CD4-positive, alpha-beta T cell (primary cell): ENCODE measurements at places on chromosomes 6 and 20. TPM values are rescaled to one million over a fixed set of nuclear protein-coding genes. Genes with fewer than 3 reads are reported as not detected.

DNA sequence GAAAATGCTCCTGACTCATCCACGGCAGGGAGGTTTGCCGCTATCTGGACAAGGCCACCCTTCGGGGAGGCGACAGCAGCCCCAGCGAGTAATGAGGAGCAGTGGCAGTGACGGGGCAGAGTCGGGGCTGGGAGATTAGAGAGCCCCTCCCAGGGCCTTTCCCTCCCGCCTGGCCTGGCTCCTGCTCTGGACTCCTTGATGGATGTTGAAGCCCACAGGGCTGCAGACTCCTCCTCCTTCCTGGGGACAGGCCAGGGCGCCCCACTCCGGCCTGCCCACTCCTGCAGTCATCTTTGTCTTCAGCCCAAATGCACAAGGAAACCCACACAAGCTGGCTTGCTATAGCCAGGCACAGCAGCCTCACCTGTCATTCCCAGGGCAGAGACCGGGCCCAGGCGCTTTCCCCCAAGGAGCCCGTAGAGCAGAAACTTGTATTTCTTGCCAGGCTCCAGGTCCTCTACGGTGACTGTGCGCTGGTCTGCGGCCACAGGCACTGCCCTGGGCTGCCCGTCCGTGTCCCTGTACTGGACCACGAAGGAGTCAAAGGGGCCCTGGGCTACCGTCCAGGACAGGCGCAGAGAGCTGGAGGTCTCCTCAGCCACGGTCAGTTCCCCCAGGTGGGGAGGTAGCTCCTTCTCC lies 7.7 kb downstream of the CYP21A2 start:
- DNase-seq, result no peak

DNA sequence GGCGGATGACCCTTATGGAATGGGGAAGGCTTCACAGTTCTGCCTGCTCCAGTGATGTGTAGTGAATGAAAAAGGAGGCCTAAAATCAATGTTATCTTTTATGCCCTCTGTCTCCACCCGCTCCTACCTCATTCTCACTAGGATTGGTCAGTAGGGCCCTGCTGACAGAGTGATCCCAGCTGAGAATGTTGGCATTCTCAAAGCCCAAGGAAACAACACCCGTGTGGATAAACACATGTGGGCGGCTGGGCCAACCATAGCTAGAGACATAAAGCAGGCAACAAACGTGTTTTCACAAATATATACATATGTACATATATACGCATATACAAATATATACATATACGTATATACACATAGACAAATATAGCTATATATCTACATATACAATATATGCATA lies 4.5 kb downstream of the RIPK1 start:
- DNase-seq, result no peak

The CYP39A1 gene
- not detected for total RNA-seq

GRCh38 chr6:137315081-137315480 lies 95.9 kb upstream of the IFNGR1 start:
- DNase-seq, result no peak

DNA sequence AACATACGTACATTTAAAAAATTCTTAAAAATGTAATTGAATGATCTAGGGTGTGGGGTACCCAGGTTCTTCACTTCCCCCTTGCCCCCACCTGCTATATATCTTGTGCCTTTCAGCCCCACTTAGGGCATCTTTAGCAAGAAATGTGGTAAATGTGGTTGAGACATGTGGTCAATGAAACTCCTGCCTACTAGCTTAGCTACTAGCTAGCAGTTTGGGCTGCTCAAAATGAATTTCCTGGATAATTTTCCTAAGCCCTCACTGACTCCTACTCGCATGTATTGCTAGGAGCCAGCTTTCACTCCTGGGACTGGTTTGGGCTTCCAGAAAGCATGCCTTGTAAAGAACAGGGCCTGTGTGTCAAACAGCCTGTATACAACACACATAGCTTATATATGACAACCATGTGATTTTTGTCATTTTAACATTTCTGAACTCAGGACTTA lies 257.3 kb downstream of the ATXN1 start:
- no peak for DNase-seq
